Fibroblast of gingiva (primary cell): ENCODE measurements at places on chromosomes 3 and 15.

GRCh38 chr15:92059036-92059970 is 205.8 kb downstream of the SLCO3A1 start:
- DNase-seq: no peak

DNA sequence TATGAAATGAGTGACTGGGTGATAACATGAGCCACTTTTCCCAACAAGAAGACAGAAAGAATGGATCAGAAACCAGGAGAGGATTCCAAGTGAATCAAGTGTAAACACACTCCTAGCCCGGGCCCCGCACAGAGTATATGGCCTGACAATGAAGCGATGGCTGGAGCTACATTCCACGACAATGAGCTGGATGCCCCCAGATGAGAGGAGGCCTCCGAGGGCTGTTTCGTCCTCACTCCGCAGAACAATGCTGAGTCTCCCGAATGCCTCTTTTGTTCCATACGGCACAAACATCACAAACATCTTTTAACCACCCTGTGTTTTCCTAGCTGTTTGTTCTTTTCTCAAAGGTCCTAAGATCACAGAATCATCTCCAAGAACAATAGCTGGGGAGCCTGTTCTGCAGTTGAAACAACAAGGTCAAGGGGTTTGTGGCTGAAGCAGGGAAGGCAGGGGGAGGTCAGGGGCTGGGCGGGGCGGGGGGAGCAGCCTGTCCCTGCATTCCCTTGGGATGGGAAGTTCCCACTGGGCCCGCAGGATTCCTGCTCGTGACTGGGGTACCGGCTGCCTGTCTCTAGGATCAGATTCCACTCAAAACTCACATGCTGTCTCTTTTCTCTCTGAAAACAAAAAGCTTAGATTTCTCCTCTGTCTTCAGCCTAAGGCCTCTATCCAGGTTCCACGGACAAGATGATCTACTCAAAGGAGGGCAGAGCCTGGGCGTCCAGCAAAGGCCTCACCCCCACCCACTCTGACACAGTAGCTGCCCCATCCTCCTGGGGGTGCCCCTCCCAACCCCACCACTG is 151.3 kb downstream of the XXYLT1 start:
- DNase-seq: peak; percentile 77

DNA sequence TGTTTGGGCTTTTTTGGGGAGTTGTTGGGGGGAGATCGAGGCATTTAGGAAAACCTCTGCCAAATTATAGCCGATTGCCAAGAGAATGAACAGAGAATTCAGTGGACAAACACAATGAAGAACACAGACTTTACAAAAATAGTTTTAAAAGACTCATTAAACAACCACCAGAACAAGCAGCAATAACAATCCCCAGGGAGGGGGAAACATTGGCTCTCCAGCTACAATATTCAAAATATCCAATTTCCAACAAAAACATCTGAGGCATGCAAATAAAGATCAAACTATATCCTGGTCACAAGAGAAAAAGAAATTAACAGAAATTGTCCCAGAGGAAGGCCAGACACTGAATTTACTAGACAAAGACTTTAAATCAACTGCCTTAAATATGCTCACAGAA is 24.5 kb upstream of the ANKRD28 start:
- peak; percentile 41 for DNase-seq

DNA sequence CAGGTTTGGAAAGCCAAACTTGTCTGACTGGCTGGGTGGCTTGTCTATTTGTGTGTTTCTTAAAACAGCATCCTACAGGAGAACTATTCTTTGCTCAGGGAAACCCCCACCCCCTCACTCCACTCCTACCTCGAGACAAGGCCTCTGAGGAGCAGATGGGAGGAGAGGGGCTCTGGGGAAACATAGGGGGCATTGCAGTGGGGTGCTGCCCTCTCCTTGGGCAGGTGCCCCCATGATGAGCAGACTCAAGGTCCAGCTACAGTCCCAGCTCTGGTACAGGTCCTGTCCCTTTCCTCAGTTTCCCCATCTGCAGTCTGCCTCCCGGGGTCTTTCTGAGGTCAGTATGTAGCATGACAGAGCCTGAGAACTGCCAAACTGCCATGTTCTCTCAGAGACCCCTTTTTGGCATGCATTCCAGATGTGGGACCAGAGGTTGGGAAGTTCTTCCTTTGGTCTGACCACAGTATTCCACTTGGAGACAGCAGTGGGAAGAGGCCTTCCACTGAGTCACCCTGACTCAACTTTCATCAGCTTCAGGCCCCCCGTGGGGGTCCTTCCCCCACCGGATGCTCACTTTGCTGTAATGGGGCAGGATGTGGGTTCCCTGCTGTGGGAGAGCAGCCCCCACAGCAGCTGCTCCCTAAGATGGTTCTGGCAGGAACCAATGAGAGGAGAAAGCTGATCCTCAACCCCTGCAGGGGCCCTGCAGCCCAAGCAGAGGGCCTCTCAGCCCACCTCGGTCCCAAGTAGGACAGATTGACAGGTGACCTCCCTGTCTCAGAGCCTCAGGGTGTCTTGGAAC is 32.3 kb upstream of the CYP11A1 start:
- DNase-seq: no peak

DNA sequence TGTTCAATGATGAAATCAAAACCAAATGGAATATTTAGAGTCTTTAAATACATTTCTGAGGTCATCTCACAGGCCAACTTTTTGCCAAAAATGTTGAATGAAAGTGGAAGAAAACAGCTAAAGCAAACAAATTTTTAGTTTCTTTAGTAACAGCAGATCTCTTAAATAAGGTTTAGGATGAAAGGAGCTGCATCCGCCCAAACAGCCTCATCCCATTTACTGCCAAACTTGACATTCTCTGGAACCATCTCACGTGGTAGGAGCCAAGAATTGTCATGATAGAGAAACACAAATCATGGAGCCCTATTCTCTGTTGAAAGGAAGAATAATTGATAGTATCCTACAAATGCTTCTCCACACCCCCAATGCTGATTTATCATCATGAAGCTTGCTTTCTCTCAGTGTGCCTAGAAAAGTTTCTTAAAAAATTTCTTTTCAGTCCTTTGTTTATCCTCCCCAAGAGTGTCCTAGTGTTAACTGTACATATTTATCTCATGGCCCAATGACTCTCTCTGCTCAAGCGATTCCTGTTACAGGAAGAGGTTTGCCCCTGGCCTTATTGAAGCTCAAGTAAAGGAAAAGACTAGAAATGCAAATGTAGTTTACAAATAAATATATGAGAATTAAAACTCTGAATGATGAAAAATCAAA is 23.4 kb downstream of the SLC9A9 start:
- peak; percentile 81 for DNase-seq

GRCh38 chr3:47404431-47404876 is 23.6 kb downstream of the PTPN23 start:
- no peak for DNase-seq

- DNase-seq: no peak
These were observed 38.3 kb upstream of the IGSF10 start for GRCh38 chr3:151499168-151499567.

GRCh38 chr3:112086076-112086854 is at the start of gene C3orf52:
Gene C3orf52, plus strand, starts transcription at chr3:112086389. Its CDS starts 19 bp downstream, at chr3:112086408.
- DNase-seq: peak; percentile 65

- no peak for DNase-seq
These were observed 242.5 kb upstream of the TMCO5A start for GRCh38 chr15:37691911-37692310.

GRCh38 chr3:94043285-94043684 is 14.9 kb upstream of the STX19 start:
- DNase-seq: no peak

DNA sequence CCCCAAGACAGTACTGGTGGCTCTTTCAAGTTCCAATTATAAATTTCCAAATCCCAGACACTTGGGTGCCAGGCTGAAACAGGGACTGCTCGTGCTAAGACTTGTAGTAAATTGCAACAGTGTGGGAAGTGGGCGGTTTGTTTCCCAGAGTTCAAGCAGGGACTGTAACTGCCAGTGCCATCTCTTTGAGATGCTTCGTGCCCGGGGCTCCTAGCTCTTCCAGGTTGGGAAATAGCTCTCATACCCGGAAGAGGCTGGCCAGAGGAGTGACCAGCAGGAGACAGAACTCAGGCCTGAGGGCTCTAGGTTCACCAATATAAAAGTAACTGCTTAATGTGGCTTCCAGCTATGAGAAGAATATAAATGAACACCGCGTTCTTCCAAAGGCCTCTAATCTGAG is 54.0 kb upstream of the NEO1 start:
- DNase-seq: no peak

DNA sequence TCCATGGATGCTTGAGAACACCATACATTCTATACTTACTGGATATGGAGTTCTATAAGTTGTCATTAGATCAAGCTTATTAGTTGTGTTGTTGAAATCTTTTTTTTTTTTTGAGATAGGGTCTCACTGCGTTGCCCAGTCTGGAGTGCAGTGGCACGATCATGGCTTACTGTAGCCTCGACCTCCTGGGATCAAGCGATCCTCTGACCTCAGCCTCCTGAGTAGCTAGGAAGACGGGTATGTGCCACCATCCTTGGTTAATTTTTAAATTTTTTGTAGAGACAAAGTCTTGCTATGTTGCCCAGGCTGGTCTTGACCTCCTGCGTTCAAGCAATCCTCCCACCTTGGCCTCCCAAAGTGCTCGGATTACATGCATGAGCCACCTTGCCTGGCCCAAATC is 12.5 kb upstream of the NCBP2 start:
- DNase-seq: no peak

DNA sequence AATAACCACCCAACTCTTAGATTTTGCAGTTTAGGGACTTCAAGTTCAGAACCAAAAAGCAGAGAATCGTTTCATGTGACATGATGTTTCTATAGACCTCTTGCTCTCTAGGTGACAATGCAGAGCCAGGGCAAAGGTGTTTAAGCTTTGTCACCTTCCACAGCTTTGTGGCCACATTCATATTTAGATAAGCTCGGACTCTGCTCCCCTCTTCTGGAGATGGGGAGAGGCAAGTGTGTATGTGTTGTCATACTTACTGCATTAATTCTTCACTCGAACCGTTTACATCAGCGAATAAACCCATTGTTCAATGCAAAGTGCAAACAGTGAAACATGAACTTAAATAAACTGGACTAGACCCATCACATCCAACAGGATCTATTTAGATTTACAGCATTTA is 33.2 kb downstream of the ST3GAL6 start:
- DNase-seq: no peak

DNA sequence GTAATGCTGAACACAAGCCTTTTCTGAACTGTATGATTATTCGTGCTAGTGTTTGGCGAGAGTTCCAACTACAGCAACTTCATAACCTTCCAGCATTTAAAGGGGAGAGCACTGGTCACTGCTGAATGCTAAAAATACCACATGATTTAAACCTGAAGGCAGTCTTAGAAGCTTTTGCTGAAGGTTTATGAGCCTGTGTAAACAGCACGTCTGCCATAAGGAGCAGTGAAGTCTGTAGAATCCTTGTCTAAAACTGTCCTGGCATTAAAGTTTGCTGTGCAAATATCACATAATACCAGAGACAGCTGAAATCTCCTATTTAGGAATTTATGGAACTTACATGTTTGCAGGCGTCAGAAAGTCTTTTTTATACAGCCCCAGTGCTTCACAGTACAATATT is 5.9 kb downstream of the SATB1 start:
- DNase-seq: no peak

- no peak for DNase-seq
These were observed 3.5 kb upstream of the CLRN1 start for GRCh38 chr3:150975992-150976368.

GRCh38 chr3:143119974-143120715 is 574 bp downstream of the CHST2 start:
- DNase-seq: peak; percentile 16

GRCh38 chr3:14462738-14463137 is 60.3 kb downstream of the SLC6A6 start:
- no peak for DNase-seq

DNA sequence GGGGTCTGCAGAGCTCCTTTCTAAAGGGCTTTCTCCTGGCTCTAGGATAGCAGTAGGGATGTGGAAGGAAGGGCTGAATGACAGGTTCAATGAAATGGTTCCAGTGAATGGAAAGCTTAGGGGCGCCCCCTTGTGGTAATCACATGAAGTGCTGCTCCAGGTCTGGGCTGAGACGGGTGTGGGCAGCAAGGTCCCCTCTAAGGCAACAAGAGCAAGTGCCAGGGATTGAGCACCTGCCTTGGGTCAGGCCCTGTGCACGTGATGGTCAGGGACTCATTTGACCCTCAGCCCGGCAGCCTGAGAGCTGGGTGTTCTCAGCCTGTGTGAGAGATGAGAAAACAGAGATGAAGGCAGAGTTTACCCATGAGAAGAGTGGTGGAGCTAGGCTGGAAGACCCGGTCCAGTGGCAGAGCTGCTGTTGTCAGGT is 12.1 kb upstream of the CX3CR1 start:
- DNase-seq: peak; percentile 12

DNA sequence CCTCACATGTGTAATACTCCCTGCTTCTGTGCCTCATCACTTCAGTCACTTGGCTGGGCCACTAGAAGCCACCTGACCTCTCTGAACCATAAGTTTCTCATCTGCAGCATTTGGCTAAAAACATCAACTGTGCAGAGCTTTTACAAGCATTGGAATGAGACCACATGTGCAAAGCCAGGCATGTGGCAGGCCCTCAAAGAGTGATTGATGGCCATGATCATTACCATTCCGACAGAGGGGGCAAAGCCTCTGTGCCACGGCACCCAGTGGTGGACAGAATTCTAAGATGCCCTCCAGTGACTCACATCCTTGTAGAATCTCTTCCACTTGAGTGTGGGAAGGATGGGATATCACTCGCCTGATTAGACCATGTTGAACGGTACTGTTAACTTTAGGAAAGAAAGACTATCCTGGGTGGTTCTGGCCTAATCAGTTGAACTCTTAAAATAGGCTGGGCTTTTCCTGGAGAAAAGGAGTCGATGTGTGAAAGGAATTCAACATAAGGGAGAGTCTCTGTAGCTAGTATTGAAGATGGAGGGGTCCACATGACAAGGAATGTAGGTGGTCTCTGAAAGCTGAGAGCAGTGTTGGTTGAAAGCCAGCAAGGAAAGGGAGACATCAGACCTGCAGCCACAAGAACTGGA is 13.5 kb downstream of the CDCP1 start:
- no peak for DNase-seq

DNA sequence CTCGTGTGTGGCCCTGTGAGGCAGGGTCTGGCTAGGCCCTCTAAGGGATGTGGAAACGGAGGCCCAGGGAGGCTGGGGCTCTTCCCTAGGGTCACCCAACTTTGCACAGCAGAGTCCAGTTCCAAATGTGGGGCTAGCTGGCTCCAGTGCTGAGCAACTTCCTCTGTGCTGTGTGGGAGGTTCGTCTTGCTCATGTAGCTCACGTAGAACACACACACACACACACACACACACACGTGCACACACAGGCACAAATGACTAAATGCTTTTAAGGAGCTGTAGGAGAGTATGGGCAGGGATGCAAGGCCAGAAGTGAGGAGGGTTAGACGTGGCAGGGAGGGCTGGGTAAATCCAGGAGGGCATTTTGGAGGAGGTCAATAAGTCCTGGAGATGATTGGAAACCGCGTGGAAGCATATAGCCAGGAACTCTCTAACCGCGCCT is 213.8 kb downstream of the RPLP1 start:
- no peak for DNase-seq

DNA sequence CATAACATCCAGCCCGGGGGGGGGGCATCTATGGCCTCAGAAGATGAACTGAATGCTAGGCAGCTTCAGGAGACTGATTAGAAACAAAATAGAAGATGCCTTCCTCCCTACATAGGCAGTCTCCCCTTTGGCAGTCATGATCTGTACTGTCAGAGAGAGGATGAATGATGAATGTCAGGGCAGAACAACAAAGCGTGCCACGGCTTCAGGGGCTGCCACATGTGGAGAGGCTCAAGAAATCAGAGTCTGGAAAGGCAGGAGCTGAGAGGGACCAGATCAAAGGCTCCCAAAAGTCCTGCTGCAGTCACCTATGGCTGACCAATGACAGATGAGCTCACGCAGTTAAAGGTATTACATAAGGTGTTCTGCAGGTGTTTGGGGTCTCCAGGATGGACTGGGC is 180.4 kb downstream of the UACA start:
- no peak for DNase-seq
